ENCODE measurements at places on chromosomes 13 and 19.

DNA sequence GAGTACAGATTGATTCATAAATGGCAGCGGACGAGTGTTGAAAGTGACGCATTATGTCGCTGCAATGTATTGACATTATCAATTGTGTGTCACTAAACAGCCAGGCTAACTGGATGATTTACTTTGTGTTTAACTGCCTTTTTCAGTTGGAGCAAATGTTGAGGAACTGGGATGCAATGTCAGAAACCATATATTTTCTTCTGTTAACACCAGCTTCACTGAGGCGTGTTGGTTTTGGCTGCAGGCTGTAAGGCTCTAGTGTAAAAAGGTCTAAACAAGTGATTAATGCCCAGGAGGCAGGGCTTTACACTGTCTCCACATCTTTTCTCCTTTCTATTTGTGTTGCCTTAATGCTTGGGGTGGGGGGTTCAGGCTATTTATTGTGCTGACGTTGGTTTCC is 80.1 kb downstream of the GGACT start:
- DNase-seq, result no peak

DNA sequence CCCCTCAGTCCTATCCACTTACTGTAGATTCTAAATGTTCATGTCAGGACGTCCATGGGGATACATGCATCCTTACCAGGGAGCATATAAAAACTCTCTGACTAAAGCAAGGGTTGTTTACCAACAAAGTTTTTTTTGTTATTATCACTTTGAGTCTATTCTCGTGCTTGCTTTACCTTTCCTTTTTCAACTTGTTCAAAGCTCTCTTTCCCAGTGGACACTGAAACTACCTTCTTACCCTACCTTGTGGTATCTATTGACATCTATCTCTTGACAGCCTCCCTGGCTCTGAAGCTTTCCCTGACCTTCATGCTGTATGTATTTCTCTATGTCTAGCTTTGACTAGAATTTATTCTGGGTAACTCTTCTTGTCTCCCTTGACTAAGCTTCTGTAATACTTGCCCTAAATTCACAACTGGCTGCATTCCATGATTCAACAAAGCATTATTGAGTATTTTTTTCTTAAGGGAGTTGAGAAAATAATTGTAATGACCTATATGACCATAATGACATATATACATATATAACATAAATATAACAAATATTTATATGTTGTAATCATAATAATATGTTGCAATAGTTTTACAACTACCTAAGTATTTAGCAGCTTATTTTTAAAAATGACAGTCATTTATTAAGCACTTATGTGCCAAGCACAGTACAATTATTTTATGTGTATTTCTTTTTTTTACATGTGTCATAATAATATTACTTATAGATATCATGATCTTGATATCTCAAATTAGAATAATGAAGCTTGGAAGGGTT is 403.4 kb upstream of the SPRY2 start:
- no peak for DNase-seq

DNA sequence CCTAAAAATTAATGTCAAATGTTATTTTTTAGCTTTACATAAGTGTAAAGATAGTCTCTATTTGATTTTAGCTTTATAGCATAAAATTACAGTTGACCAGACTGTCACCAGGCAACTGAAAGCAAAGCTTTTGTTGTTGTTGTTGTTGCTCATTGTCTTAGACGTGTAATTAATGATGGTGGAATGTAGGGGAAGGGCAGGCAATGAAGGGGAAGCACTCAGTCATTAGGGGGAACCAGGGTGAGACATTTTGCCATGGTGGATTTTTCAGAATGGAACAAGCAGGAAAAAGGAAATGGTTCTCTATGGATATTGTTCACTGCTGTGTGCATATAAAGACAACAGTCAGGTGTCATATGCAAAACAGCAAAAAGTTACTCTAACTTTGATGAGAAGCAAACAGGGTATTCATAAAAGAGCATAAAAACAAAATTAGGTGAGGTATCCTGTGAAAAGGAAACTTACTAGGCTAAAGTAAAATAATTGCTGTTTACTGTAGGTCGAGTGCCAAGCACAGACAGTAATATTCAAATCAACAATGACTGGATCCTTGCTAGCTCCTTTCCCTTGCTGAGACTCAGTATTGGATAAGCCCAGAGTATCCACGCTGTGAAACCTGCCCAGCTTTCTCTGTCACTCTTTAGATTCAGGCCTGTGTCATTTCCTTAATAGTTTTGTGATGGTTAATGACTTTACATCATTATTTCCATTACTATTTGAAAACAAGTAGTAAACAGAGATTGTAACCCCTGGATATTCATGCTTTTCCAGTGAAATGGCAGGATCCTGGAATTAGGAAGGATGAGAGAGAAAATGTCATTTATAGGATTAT is 110.5 kb downstream of the LRCH1 start:
- no peak for DNase-seq

GRCh38 chr13:29684441-29684840 is 89.0 kb upstream of the SLC7A1 start:
- DNase-seq, result no peak

DNA sequence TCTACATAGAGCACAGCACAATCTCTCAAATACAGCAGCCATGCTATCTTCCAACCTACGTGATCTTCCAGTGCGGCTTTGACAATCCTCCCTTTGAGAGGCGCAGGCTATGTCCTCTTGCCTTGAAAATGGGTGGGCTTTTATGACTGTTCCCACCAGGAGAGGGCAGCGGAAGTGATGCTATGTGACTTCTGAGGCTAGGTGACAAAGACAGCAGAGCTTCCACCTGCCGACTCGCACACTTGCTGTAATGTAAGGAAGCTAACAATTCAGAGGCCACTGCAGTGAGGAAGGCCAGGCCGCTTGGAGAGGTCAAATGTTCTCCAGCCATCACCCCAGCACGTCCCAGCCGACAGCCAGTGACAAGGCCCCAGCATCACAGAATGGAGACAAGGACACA is 65.8 kb downstream of the MRPL57 start:
- no peak for DNase-seq

Data from HFF-Myc (cell line).